Placental epithelial cell (primary cell): ENCODE measurements at places on chromosomes 12 and 14. TPM values are rescaled to one million over a fixed set of nuclear protein-coding genes. Genes with fewer than 3 reads are reported as not detected.

TSHR gene
- total RNA-seq = 0.22 and 1.2 TPM in 2 replicates

C12orf54 gene
- total RNA-seq = not detected in 2 replicates

TAS2R31 gene
- 3.1 and 7.1 TPM in 2 replicates for total RNA-seq

SPRYD4 gene
- total RNA-seq = 1.8 and 2.4 TPM in 2 replicates

PTCSC3 gene
- not detected in 2 replicates for total RNA-seq
